Pancreas (tissue), 10 donors: ENCODE measurements at places on chromosomes 3 and 15.

DNA sequence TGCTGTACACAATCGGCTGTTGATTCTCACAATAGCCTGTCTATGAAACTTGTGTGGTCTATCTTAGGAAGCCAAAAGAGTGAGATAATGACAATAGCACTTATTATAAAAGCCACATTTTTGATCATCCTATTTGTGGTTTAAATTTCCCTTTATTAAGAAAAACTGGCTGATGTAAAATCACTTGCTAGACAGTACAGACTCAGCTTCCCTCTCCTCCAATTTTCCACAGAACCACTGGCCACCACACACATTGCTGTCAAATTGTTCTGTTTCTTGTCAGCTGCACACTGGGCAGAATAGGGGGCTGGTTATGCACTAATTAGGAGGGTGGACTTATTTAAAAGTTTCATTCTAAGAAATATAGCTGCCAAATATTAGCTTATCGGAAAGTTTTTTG is 425.9 kb downstream of the EPHA3 start:
- no peak for DNase-seq

- no peak for DNase-seq
These were observed 33.0 kb downstream of the CCDC39 start for GRCh38 chr3:180646187-180646790.

DNA sequence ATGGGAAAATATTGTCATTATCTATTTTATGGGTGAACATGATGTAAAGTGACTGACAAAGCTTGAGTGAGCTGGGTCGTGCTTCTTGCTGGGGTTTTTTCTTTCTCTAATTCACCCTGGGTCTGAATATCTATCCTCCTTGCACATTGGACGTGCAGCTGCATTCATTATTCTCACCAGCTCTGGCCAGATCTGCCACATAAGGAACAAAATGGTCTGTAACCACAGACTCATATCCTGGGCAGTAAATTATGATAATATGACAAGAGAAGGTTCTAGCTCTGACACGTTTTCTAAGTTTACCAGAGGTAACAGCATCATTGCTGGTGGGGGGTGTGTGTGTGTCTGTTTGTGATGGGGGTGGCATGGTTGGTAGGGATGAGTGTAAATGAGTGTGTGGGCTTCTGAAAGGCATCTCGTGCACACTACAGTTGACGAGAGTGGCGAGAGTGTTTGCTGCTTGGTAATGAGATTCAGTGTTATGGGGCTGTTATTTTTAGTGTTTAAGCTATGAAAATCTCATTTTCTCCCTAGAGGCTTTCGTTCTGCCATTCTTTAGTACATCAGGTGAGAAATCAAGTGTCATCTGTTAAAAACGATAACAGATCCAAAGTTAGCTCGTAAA is 418.4 kb downstream of the PDCD6IP start:
- no peak for DNase-seq

GRCh38 chr3:21585216-21585740 is 165.7 kb downstream of the ZNF385D start:
- no peak for DNase-seq

GRCh38 chr3:38763569-38763968 is 52.4 kb downstream of the SCN10A start:
- DNase-seq = no peak

DNA sequence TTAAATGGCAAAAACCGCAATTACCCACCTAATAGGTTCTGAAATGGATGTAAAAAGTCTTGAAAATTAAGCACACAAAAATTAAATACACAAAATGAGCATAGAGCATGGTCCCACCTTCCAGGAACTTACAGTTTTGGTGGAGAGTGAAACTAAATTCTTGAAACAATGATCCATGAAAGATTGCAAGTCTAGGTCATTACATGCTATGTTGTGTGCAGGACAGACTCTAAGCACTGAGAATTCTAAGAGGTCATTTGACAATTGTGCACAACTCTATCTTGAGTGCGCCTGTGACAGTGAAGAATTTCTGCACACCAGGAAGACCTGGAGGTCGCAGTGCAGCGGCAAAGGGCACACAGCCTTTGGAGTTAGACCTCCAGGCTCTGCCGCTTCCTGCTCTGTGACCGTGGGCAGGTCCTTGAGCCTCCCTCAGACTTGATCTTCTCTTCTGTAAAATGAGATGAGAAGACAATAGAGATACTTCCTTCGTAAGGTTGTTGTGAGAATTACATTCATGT is 153.3 kb upstream of the TPM1 start:
- DNase-seq = no peak

GRCh38 chr15:47806008-47806407 is 88.7 kb downstream of the SEMA6D start:
- DNase-seq = no peak

GRCh38 chr3:58215317-58216025 is 4.7 kb upstream of the DNASE1L3 start:
- DNase-seq = no peak

- DNase-seq = no peak
These were observed 181.8 kb downstream of the OXSM start for GRCh38 chr3:25971736-25972135.

- DNase-seq = no peak
These were observed 88.6 kb downstream of the ATP8B4 start for GRCh38 chr15:50030456-50030855.
